ENCODE measurements at places on chromosomes 5 and 9.

- DNase-seq = no peak
Observed at GRCh38 chr9:86723346-86723745, 224.0 kb downstream of the GAS1 start.

GRCh38 chr5:78615697-78616096 is 32.9 kb downstream of the LHFPL2 start:
- DNase-seq = no peak

DNA sequence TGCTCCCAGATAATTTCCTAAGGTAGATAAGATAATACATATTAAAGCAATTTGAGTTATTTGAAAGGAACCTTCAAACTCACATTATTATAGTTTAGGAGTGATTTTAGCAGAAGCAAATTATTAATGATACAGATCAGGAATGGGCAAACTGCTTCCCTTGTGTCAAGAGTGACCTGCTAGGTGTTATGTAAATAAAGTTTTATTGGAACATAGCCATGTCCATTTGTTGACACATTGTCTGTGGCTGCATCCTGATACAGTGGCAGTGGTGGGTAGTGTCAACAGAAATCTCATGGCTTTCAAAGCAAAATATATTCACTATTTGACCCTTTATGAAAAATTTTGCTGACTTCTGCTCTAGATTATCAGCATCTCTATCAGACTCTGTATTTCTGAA is 11.4 kb upstream of the BASP1 start:
- no peak for DNase-seq

- no peak for DNase-seq
Observed at GRCh38 chr5:180611140-180611850, 20.0 kb upstream of the SCGB3A1 start.

- DNase-seq = no peak
Observed at GRCh38 chr5:150516011-150516410, 8.1 kb downstream of the NDST1 start.

- no peak for DNase-seq
Observed at GRCh38 chr9:87655731-87656130, 70.2 kb upstream of the CTSL start.

GRCh38 chr9:70285246-70285645 is 26.5 kb downstream of the SMC5 start:
- DNase-seq = peak; percentile 35

- no peak for DNase-seq
Observed at GRCh38 chr5:53438486-53439472, 41.6 kb upstream of the FST start.

DNA sequence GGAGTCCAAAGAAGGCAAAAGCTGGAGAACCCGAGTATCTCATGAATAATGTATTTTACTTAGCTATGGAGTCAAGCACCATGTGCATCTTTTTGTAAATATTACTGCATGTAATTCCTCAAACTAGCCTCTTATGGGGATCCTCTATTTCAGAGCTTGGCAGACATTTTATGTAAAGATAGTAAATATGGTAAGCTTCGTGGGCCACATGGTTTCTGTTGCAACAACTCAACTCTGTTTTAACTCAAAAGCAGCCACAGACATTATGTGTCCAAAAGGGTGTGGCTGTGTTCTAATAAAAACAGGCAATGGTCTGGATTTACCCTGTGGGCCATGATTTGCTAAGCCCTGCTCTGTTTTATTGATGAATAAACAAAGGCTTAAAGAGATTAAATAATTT is 17.3 kb downstream of the DAPK1 start:
- DNase-seq = no peak

GRCh38 chr9:95316794-95317118 is 753 bp downstream of the FANCC start:
- peak; percentile 60 for DNase-seq

GRCh38 chr9:134993996-134994720 is 76.4 kb upstream of the FCN1 start:
- DNase-seq = no peak

DNA sequence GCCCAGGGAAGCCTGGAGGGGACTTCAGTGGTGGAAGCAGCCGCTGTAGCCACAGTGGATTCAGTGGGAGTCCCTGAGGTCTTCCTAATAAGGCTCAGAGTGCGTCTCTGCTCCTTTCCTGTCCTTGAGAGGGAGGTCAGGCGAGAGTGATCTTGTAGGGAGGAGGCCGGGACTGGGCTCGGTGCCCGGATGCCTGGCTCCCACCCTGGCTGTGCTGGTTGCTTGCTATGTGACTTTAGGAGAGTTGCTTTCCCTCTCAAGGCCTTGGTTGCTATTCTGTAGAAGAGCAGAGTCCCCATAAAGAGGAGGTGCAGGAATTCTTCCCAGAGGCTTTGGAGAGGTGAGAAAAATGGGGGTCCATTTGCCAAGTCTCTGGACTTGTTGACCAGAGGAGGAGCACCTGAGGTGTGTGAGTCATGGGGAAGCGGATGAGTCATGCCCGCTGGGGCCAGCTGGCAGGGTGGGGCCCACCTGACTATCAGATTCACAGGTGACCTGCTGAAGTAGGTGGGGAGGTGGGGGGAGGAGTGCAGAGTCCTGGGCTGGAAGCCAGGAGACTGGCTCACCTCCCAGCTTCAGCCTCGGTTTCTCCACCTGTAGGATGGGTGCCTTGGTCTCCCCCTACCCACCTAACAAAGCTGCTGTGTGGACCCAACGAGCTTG is 13.8 kb downstream of the GSN start:
- DNase-seq = no peak

DNA sequence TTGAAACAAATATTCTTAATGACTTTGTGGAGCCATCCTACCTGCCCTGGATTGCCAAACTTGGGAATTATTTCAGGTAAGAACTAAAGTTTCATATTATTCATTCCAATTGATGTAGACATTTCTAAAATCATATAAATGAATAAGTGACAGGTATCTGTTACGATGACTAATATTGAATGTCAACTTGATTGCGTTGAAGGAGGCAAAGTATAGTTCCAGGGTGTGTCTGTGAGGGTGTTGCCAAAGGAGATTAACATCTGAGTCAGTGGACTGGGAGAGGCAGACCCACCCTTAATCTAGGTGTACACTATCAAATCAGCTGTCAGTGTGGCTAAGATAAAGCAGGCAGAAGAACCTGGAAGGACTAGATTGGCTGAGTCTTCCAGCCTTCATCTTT is 1688.4 kb upstream of the CDH9 start:
- DNase-seq = no peak

GRCh38 chr5:142617416-142618129 is 68.3 kb downstream of the FGF1 start:
- no peak for DNase-seq

- no peak for DNase-seq
Observed at GRCh38 chr5:135211083-135211790, 177.2 kb upstream of the PITX1 start.

DNA sequence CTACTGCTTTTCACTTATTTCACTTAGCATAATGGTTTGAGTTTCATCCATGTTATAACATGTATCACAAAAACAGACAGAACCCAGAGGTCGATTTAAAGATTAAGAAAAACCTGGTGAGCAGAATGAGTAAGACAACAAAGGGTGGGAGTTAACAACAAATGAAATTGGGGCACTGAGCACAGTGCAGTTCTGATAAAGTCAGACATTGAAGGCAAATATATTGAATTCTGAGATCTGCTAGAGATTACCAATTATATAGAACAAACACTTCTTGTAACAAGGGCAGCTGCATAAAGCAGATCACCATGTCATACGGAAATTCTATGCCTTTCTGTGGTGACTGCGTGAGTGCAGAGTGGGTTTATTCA is 517.3 kb upstream of the RORB start:
- DNase-seq = no peak

- no peak for DNase-seq
Observed at GRCh38 chr9:131523086-131523388, 8.0 kb downstream of the UCK1 start.
